ENCODE measurements at places on chromosomes 12 and 14.

DNA sequence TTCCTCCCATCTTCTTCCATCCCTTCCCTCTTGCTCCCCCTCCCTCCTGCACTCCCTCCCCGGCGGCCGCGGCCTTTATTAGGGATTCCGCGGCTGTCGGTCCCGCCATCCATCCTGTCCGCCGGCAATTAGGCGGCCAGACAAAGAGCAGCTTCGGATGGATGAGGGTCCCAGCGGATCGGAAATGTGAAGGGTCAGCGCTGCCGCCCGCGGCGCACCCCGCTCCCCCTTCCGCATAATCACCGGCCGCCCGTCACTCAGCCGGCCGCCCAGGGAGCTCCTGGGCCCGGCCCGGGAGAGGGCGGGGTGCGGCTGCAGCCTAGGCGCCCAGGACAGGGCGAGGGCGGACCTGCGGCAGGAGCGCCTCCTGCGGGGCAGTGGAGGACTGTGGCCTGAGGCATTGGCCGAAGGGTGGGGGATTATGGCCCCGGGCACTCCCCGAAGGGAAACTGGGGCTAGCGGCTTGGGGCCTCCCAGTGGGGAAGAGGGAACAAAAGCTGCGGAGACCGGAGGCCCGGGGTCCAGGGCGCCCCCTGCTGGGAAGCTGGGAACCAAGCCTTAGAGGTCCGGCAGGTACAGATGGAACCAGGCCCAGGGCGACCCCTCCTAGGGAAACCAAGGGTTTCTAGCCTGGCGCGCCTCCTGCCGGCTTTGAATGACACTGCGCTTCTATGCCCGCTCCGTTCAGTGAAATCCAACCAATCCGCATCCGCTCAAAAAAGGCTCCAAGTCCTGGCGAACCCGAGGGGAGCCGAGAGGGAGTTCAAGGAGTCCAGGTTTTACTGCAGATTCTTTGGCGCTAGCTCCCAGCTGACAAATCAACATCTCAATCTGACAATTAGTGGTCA, 4.4 kb upstream of the DNAJC22 start:
- peak; percentile 79 for DNase-seq

- no peak for DNase-seq
Measured at GRCh38 chr12:102551186-102551585, 70.8 kb upstream of the IGF1 start.

DNA sequence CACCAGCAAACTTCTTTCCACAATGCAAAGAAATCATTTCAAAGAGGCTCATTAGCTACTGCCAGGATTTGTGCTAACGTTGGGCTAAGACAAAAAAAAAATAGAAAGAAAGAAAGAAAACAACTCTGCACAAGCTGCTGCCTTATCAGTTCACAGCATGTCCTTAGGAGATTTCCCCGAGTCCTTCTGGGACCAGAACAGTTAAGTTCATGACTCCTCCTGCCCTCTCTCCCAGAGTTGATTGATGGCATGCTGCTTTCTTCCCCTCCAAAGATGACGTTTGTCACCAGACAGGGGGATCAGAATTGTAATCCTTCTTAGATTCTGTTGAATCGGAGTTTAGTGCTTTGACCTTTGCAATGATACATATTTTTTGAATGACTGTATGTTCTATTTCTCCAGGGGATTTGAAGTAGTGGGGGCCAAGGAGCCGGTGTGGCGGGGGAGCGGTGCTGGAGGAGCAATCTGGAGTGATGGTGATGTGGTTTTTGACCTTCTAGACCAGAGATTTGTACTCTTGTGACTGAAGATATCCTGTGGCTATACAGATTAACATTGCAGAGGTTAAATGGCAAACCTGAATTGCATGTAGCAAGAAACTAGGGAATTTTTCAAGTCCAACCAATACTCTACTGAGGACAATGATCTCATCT, 409.2 kb upstream of the TMPO start:
- no peak for DNase-seq

- DNase-seq = no peak
Measured at GRCh38 chr14:101225157-101226152, 321.9 kb upstream of the RTL1 start.

GRCh38 chr12:54420766-54421144, 1.7 kb upstream of the ITGA5 start:
- DNase-seq = no peak

GRCh38 chr14:76923431-76924370, 97.5 kb downstream of the LRRC74A start:
- DNase-seq = no peak

GRCh38 chr12:1995205-1995896, 8.9 kb downstream of the DCP1B start:
- no peak for DNase-seq

GRCh38 chr12:4174417-4174816, 99.1 kb upstream of the CCND2 start:
- no peak for DNase-seq

DNA sequence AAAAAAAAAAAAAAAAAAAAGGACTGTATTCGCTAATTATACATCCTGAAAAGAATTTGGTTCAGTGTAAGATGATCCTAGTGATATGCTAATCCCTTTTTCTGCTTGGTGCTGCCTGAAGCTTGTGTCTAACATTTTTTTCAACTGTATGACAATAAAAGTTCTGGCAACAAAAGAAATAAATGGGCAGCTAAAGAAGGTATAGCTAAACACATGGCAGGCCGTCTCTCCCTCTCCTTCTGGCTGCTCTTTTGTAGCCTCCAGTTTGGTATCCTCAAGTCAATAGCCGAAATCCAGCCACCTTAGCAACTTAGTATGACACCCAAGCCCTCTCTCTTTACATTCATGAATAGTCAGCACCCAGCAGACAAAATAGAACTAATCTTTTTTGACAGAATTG, 198.3 kb upstream of the OTX2 start:
- no peak for DNase-seq

GRCh38 chr12:19369691-19370148, 69.6 kb upstream of the AEBP2 start:
- no peak for DNase-seq

DNA sequence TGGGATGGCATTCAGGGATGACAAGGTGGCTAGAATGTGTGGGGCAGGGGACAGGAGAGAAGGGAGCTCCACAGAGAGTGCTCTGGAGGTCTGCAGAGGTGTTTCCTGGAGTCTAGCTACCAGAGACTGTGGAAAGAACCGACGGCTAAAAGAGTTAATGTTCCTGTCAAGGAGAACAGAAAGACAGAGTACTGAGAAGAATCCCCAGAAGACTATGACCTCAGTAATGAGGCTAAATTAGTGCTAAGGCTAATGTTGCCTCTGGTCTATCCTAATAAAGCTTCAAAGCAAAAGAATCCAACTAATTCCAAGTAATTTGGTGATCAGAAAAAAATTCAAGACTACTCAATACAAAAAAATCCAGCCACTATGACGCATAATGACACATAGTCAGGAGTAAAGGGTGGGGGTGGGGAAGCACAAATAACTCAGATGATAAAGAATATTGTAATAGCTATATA, 44.7 kb downstream of the FERMT2 start:
- DNase-seq = peak; percentile 71

DNA sequence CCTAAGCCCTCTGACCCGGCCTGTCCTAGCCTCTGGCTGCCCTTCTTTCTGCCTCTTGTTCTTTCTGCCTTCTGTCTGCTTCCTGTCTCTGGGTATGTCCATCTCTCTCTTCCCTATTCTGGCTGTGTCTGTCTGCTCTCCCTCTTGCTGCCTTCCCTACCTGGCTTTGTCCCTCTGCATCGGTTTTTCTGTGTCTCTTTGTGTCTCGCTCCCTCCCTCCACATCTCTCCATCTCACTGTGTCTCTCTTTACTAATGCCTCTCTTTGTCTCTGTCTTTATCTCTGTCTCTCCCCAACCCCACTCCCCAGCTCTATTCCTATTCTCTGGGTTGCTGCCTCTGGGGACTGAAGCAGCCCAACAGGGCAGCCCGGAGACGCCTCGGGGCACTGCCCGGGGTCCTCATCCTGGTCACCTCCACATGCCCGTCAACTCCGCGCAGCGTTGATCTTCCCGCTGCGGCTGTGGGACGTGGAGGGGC, 10.1 kb downstream of the SHMT2 start:
- no peak for DNase-seq

DNA sequence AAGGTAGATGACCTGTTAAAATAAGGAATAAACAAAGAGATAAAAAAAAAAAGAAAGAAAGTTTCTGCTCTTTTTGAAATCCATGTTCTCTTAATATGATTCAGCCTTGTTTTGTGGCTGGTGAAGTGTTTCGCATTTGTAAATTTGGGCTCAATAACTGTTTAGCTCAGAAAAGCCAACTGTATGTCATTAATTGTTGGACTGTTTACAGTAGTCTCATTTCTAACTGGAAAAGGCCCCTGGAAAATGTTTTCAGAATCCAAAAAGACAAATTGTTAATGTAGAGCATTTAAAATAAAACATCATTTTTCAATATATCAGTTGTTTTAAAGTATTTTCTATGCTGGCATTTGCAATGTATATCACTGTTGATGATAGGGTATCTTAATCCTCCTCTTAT, 47.4 kb upstream of the DYRK2 start:
- no peak for DNase-seq

DNA sequence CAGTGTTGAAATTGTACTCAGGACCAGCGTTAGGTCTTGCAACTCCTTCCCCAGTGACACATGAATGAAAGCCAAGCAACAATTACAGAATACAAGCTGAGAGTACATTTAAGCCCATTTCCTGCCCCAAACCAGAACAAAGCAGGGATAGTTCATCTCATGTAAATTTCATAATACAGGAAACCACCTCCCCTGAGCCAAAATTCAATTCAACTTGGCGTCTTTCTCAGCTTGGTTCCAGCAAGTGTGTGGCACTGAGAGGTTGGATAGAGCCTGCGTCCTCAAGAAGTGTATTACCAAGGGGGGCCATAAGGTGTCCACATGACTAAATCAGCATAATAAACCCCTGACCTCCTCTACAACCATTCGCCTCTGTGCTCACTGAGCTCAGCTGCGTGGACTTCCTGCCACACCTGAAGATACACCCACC, 278.9 kb upstream of the CRY1 start:
- no peak for DNase-seq

DNA sequence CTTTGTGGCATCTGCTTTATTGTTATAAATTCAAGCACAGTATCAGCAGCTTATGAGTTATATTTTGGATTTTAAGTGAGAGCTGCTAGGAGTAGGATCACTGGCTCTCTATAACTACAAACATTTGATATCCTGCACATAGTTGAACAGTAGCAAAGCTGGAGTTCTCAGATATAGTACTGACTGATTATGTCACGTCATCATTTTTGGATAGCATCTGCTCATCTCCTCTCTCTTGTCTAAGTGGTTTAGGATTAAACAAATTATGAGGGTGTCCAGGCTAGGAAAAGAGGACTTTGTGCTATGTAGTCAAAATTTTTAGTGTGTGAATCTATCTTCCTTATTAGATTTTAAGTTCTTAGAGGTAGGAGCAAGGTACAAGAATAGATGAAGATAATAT, 18.4 kb downstream of the PPP4R4 start:
- no peak for DNase-seq

- DNase-seq = no peak
Measured at GRCh38 chr14:23605931-23606585, 27.5 kb upstream of the JPH4 start.

GRCh38 chr12:64255249-64255648, 33.2 kb upstream of the KICS2 start:
- DNase-seq = no peak

GRCh38 chr12:92027701-92028440, 117.8 kb downstream of the BTG1 start:
- DNase-seq = no peak

DNA sequence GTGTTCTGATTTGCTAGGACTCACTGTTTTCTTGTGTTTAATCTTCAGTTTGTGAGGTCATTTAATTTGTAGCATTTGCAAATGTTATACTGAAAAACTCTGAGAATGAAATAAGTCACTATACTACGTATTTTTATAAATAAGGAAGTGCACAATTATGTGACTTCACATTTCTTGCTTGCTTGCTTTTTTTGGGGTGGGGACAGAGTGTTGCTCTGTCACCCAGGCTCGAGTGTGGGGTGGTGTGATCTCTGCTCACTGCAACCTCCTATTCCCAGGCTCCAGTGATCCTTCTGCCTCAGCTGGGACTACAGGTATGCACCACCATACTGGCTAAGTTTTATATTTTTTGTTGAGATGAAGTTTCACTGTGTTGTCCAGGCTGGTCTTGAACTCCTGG, 32.7 kb downstream of the RBM25 start:
- no peak for DNase-seq

DNA sequence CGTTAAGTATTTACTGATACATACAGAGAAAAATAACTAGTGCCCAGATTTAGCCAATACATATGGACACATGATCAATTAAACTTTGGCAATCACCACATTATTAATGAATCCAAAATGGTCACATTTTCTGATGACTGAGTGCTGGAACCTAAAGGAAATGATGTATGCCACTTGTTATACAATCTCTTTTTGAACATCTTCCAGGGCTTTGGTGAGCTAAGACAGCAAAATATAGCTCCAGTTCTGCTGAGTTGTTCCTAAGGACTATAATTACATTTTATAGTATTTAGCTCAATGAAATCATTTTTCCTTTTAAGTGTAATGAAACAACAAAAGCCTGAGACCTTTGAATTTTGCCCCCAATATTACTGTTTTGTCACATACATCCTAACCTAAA, 329.1 kb upstream of the ATP2B1 start:
- no peak for DNase-seq

- no peak for DNase-seq
Measured at GRCh38 chr14:102565331-102565887, 27.0 kb upstream of the RCOR1 start.

DNA sequence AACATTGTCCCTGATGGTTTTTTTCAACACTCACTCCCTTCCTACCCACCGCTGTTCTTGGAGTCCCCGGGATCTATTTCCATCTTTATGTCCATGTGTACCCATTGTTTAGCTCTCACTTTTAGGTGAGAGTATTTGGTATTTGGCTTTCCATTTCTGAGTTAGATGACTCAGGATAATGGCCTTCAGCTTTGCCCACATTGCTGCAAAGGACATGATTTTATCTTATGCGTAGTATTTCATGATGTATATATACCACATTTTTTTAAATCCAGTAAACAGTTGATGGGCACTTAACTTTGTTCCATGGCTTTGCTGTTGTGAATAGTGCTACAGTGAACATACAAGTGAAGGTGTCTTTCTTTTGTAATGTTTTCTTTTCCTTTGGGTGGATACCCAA, 123.5 kb upstream of the KITLG start:
- no peak for DNase-seq

GRCh38 chr12:94938583-94938982, 64.9 kb downstream of the NDUFA12 start:
- no peak for DNase-seq

DNA sequence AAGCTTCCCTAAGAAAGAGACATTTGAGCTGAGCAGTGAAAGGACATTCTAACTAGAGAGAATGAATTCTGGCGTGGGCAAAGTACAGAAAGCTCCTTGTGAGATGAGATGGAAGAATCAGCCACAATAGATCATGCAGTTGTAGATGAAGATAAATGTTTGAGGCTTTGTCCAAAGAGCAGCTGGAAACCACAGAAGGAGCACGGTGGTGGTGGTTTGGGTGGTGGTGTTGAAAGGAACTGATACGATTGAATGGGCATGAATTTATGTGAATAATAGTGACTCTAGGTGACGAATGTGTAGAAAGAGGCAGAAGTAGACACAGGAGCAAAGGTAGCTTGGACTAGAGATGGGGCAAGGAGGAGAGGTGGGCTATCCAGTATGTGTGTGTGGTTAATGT, 260.5 kb upstream of the TMTC1 start:
- DNase-seq = no peak

All from HCT116 (cell line).